ENCODE measurements at places on chromosomes 12 and 14.
A peak's percentile ranks its signal among the peaks of the same experiment; 100 is the strongest.

DNA sequence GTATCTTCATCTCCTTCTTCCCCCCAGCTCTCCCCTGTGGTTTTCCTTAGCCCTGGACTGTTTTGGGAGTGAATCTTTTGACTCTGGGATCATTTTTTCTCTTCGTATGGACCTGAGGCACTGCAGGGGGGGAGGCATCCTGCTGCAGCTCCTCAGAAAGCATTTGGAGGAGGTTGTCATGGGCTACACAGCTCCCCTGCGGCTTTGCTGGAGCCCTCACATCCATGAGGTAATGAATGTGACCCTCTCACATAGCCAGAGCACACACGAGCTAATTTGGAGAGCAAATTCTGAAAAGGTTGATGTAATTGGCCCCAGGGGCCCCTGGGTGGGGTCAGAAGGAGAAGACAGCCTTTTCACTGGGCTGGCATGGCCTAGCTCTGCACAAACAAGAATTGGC is 110.9 kb downstream of the PAH start:
- DNase-seq, result no peak

GRCh38 chr14:61211476-61212255 is 69.5 kb downstream of the TMEM30B start:
- no peak for DNase-seq

- no peak for DNase-seq
Observed at GRCh38 chr12:11697670-11698387, 48.4 kb downstream of the ETV6 start.

DNA sequence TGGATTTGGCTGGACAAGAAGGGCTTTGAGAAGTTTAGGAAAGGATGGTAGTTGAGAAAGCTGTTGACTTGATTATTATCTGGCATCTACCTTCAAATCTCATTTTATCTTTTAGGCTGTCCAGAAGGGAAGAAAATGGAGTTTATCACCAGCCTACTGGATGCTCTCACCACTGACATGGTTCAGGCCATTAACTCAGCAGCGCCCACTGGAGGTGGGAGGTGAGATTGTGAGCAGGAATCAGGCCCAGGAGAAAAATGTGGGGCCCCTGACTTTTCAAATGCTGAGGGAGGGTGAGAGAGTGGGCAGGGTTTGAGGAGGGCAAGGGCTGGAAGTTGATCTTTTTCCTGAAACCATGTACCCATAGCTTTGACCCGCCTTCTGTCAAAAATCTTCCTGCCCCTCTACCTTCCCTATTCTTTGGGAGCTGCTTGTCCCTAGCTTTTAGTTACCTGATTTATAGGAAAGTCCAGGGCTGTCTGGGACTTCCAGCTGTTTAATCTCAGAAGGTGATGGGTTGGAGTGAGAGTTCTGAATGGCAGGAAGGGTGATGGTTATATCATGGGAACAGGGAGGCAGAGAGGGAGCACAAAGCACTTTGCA is 134.2 kb downstream of the SMOC1 start:
- DNase-seq, result peak; percentile 59

- no peak for DNase-seq
Observed at GRCh38 chr12:15707516-15708199, 81.5 kb downstream of the EPS8 start.

GRCh38 chr14:104390941-104391901 is 188.3 kb upstream of the C14orf180 start:
- DNase-seq, result no peak

- no peak for DNase-seq
Observed at GRCh38 chr12:89469361-89469760, 55.2 kb downstream of the GALNT4 start.

DNA sequence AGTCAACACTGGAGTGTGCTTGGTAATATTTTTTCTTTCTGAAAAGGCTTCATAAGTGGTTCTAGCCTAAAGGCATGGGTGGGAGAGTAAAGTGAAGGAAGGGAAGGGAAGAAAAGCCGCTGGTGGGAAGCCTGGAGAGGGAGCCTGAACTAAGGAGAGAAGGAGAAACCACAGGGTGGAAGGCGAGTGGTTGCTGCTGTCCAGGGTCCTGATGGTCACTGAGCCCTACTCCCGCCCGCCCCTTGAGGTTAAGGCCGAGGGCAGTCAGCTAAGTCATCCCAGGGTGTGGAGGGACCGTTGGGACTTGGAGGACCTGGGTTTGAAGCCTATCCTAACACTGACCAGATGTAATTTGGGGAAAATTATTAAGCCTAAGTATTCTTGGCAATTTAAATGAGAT is 189.1 kb downstream of the PIWIL1 start:
- no peak for DNase-seq

DNA sequence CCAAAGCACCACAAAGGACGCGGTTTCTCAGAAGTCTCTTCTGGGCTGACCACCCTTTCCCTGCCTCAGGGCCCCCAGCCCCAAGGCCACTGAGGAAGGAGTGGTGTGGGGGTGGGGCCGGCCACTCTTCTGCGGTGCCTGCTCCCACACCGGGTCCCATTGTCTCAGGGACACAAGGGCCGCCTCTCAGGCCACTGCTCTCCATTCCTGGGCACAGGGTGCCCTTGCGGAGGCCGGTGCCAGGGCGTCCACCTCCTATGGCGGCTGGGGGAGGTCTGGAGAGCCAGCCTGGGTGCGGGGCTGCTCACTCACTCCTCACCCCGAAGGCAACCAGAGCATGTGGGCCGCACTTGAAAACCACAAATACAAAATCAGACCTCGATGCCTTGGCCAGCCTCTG is 44.1 kb downstream of the PRIMA1 start:
- no peak for DNase-seq

GRCh38 chr14:72060917-72061316 is 128.7 kb downstream of the RGS6 start:
- DNase-seq, result no peak

DNA sequence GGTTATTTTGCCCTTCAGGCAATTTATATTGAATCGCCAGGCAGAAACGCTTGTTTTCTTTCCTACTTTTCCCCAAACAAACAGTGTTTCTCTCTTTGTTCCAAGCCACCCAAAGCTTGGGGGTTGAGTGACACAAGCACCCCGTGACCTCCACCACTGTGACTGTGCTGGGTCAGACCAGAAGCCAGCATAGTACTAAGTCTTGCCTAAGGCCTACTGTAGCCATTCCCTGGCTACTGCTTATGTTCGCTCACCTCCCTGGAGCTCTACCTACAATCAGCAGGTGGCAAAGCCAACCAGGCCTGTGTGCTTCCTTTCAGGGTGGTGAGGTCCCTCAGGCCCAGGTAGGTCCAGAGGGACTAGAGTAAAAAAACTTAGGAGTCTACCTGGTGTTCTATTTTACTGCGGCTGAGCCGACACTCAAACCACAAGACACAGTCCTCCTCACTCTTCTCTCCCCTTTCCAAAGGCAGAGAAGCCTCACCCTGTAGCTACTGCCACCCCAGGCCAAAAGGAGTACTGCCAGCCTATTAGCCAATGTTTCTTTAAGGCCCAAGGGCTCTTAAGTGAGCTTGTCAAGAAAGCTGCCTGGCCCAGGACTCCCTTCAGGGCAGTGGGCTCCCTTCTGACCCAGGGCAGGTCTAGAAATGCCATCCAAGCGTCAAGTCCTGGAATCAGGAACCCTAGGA is 411.8 kb upstream of the MIS18BP1 start:
- DNase-seq, result no peak

- no peak for DNase-seq
Observed at GRCh38 chr12:113158439-113159203, 9.1 kb downstream of the CFAP73 start.
